NCI-H748 treated with DMSO at 0.1 percent for 48 hours (cell line): ENCODE measurements at places on chromosomes 3 and 15.

- DNase-seq, result no peak
These were observed 2.2 kb downstream of the VPS8 start for GRCh38 chr3:184814214-184814613.

- DNase-seq, result no peak
These were observed 5.0 kb upstream of the RPP25 start for GRCh38 chr15:74961616-74962015.

DNA sequence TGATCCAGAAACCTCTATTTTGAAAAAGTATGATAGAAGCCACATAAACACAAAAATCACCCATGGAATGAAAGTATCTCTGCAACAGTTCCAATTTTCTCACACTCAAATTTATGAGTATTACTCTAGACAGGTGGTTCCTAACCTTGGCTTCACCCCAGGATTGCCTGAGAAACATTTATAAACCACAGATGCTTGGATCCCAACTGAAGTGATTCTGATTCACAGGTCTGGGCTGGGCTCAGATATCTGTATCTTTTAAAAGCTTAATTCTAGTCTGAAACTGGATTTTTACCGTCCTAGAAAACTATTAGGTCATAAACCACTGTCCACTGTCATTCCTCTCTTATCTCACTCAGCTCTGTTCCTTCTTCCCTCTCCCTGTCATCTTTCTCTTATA lies 7.4 kb upstream of the SST start:
- no peak for DNase-seq

- DNase-seq, result no peak
These were observed 22.5 kb upstream of the CLK3 start for GRCh38 chr15:74593122-74593521.

GRCh38 chr15:29348336-29348914 lies 78.8 kb upstream of the NSMCE3 start:
- no peak for DNase-seq

GRCh38 chr3:58683466-58683865 lies 16.9 kb upstream of the FAM3D start:
- no peak for DNase-seq

DNA sequence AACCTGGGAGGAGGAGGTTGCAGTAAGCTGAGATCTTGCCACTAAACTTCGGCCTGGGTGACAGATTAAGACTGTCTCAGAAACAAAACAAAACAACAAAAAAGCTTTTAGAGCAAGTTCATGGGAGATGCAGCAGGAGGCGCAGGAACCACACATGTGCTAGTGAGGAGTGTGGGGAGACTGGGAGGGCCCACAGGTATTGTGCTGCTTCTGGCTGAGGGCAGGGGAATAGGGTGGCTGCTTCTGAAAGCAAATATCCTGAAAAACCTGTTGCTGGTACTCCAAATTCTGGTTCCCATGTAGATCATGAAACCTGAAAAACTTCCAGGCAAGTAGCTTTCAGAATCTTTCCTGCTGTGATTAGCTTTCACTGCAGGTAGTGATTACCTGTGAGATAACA lies 22.1 kb downstream of the TYRO3 start:
- no peak for DNase-seq

DNA sequence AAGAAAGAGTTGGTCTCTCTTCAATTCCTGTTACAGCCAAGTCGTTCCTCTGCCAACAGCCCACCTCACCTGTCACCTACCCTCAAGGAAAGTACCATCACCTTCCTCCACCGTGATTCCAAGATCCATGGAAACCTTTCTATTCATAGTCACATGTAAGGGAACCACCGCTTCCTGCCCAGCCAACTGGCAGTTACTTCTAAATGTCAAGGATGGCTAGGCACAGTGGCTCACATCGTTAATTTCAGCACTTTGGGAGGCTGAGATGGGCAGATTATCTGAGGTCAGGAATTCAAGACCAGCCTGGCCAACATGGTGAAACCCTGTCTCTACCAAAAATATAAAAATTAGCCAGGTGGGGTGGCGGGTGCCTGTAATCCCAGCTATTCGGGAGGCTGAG lies 82.8 kb downstream of the FOXP1 start:
- DNase-seq, result no peak

DNA sequence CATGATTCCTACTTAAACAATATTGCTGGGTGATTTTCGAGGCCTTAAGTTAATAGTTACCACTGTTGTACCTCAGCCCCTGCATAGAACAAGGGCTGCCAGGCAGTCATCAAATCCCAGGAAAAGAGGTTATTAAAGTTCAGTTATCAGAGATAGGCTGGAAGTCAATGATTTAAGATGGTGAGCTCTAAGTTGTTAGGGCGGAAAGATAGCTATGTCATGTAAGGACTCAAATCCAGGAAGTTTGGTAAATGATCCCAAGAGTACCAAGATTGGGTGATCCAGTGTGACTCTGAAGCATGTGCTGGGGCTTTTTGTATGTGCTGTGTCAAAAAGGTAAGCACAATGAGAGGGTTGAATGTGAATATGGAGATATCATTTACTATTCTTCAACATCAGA lies 287.9 kb downstream of the NLGN1 start:
- DNase-seq, result no peak
